ENCODE measurements at places on chromosomes 3 and 15.

- no peak for DNase-seq
These were observed 366.4 kb upstream of the RASGRP1 start for GRCh38 chr15:38930851-38931572.

- peak; percentile 14 for DNase-seq
These were observed 166.9 kb downstream of the ABHD5 start for GRCh38 chr3:43857361-43858293.

- peak; percentile 58 for DNase-seq
These were observed 569.8 kb downstream of the VGLL3 start for GRCh38 chr3:86420990-86421739.

DNA sequence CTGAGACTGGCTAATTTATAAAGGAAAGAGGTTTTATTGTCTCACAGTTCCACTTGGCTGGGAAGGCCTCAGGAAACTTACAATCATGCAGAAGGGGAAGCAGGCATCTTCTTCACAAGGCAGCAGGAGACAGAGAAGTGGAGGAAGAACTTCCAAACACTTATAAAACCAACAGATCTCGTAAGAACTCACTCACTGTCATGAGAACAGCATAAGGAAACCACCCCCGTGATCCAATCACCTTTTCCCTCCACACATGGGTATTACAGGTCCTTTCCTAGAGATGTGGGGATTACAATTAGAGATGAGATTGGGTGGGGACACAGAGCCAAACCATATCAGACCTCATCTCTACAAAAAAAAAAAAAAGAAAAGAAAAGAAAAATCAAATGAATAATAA is 25.7 kb downstream of the CGGBP1 start:
- no peak for DNase-seq

GRCh38 chr15:89673165-89673512 is 6.0 kb downstream of the PLIN1 start:
- DNase-seq, result peak; percentile 91

- DNase-seq, result no peak
These were observed 40.2 kb downstream of the CMTM8 start for GRCh38 chr3:32278714-32279113.

DNA sequence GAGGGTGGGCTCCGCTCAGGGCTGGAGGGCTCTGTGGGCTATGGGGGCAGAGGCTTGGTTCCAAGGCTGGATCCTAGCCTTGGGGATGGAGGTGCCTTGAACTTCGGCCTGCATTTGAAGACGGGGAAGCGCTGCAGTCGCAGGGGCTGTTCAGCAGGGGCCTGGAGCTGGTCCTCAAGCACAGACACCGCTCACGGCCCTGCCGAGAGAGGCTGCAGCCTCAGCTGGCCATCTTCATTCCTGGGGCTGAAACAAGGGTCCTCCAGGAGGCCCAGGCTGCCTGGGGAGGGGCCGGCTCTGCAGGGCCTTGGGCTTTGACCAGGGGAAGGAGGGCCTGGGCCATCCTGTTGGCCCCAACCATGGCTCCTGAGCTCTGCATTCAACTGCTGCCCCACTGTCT is 25.6 kb upstream of the PLXND1 start:
- no peak for DNase-seq
